ENCODE measurements at places on chromosomes 11 and 22.
A peak's percentile ranks its signal among the peaks of the same experiment; 100 is the strongest.

- no peak for DNase-seq
These were observed 1424.9 kb downstream of the TBC1D22A start for GRCh38 chr22:48187356-48187755.

- peak; percentile 67 for DNase-seq
These were observed 3.4 kb downstream of the CCND1 start for GRCh38 chr11:69644071-69644961.

DNA sequence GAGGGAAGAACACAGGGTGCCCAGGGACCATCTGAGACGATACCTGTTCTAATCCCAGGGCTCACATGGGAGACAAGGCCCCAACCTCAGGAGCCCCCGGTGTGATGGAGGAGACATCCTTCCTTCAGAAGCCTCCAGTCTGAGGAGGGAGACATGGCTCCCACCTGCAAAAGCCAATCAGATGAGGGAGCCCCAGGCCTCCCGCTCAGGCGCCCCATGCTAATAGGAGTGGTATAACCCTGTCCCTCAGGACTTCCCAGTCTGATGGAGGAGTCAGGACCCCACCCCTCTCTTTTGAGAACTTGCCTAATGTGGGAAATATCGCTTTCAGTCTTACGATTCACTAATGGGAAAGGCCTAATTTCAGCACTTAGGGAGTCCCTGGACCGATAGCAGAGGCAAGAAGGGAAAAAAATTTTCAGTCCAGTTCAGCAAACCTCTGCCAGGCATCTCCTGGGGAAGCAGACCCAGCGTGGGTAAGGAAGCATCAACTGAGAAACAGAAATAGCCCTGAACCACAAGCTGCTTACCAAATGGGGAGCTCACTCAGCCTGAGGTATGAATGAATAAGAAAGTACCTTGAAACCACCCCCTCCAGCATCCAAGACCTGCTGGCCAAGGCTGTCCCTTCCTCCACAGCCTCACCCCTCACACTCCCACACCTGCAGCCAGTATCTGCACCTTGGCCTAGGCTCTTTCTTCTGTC, 5.9 kb downstream of the ARRB1 start:
- no peak for DNase-seq

GRCh38 chr11:68980776-68981065, at the start of gene MRGPRD:
TSS of gene MRGPRD (minus strand) at chr11:68980986. CDS start at chr11:68980986, 0 bp downstream.
- no peak for DNase-seq

- no peak for DNase-seq
These were observed 5.5 kb upstream of the SHISA8 start for GRCh38 chr22:41920271-41920976.

DNA sequence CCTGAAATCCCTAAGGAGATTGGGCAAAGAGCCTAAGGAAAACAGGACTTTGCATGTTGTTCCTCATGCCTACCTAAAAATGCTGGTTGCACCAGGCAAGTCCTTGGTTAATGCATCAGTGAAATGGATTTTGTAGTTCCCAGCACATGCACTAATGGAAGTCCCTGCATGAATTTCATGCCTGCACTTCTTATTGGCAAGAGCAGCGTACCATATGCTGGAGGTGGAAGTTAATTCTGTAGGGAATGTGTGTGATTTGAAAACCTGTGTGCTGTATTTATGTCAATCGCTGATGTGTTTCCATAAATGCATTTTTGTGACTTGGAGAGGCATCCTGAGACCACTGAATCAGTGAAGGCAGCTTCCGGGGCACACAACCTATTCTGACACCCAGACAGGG, 140.3 kb upstream of the MTNR1B start:
- DNase-seq: no peak

- DNase-seq: no peak
These were observed 62.4 kb upstream of the IGLL5 start for GRCh38 chr22:22825213-22825593.

GRCh38 chr11:117700551-117700950, 96.5 kb downstream of the DSCAML1 start:
- no peak for DNase-seq

DNA sequence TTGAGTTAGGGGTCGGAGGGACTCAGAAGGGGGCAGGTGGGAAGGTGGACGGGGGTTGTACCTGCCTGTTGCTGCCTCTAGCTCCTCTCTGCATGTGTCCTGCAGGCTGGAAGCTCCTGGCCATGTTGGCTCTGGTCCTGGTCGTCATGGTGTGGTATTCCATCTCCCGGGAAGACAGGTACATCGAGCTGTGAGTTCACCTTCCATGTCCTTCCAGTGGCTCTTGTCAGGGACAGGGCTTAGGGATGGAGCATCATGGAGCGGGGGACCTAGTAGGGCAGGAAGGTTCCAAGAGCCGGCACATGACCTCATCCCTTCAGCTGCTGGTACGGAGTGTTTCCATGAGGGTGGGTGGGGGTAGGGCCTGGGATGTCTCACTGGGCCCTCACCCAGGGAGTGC, 50.9 kb downstream of the ST3GAL4 start:
- DNase-seq: no peak

Measured in midbrain (tissue), 1 donor.